ENCODE measurements at places on chromosomes 2 and 18. TPM values are rescaled to one million over a fixed set of nuclear protein-coding genes. Genes with fewer than 3 reads are reported as not detected.

DNA sequence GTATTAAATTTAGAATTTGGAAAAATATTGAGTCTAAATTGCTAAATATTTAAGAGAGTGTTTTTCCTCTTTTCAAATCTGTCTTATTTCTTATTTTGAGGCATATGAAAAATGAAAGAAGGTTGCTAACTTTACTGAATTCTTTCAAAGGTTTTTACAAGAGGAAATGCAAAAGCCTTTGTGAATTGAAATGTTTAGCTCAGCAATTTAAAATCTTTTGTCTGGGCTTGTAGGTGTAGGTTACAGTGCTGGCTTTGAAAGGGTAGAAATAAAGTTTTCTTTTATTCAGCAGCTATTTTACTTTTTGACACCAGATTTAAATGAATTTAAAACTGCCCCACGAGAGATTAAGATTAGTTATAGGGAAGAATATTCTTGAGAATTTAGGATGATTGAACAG lies 192.0 kb downstream of the CDH7 start:
- DNase-seq = no peak

GRCh38 chr18:61551586-61551985 lies 218.4 kb downstream of the CDH20 start:
- DNase-seq = peak; percentile 67

M1AP gene
- not detected for total RNA-seq

HOXD10 gene
- not detected for total RNA-seq

DNA sequence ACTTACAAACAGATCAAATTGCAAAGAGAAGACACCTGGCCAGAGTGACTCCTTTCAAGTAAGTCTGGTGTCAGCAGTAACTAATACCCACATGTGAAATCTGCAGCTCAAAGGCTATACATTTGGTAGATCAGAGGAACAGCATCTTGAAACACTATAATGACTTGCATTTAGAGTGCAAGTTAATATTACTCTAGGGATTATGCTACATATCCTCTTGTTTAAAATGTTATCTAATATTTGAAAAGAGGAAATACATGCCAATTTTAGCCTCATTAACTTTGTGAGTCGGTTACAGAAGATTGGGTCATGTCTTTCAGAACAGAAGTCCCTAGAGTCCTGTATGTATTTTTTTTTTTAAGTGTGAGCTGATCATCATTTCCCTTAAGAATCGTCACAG lies 15.2 kb downstream of the LANCL1 start:
- DNase-seq = no peak

DNA sequence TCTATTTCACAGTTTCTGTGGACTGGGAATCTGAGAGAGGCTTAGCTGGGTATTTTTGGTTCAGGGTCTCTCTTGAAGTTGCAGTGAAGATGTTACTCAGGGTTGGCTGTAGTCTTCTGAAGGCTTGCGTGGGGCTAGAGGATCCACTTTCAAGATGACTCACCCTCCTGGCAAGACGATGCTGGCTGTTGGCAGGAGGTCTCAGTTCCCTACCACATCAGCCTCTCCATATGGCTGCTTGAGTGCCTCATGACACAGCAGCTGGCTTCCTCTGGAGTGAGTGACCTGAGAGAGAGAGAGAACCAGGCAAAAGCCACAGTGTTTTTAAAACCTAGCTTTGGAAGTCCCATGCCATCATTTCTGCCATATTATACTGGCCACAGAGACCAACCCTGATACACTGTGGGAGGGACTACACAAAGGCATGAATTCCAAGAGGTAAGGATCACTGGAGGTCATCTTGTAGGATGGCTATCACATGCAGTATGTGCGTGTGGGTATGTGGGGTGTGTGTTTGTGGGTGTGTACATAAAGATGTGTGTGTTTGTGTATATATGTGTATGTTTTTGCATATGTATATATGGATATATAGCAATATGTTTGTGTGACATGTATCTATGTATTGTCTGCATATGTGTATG lies 25.1 kb downstream of the DNPEP start:
- DNase-seq = no peak

Measured in Panc1 (cell line).